ENCODE measurements at places on chromosomes 12 and 14. TPM values are rescaled to one million over a fixed set of nuclear protein-coding genes. Genes with fewer than 3 reads are reported as not detected.

- no peak for DNase-seq
Measured at GRCh38 chr12:31371256-31371620, 45.3 kb upstream of the SINHCAF start.

- peak; percentile 99 for DNase-seq
Measured at GRCh38 chr14:68547305-68548193, 245.3 kb downstream of the ZFP36L1 start.

The KCNMB4 gene
- not detected for total RNA-seq

- no peak for DNase-seq
Measured at GRCh38 chr14:65849091-65849490, 436.6 kb downstream of the FUT8 start.

- DNase-seq = no peak
Measured at GRCh38 chr14:100664231-100664630, 62.5 kb upstream of the DLK1 start.

DNA sequence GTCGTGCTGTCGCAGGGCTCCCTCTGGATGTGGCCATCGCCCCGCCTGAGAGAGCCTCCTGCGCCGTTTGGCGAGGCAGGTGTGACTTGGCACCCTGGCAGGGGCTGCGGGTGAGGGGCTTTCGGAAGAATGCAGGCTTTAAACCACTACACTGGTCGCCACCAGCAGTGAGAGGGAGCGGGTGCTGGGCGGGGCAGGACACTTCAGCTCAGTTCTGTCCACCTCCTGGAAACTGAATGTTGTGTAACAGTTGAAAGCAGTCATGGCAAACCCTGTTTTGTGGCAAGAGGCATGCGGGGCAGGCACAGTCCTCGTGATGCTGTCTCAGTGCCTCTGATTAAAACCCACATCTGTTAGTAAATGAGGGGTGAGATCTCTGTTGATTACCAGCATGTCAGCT lies 55.9 kb downstream of the AACS start:
- DNase-seq = no peak

DNA sequence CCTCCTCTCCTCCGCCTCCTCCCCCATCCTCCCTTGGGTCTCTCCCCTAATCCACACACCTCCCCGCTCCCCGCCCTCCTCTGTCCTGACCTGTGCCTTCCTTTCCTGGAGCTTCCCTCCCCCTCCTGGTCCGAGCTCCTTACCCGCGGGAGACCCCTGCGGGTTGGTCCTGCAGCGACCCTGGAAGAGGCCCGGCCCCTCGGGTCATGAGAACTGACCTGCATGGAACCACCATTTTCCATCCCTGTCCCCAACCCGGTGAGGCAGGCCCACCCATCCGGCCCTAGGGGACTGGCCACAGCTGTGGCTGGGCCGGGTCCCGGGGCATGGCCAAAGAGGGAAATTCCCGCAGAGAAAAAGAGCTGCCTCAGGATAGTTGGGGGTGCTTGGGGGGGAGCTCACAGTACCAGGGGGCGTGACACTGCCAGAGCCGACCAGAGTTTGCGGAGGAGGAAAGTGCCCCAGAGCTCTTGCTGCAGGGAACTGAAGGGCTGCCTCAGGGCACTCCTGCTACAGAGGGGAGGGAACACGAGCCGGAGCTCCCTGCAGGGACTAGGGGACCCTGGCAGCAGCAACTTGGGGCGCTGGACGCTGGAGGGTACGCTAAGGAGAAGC lies 613 bp downstream of the ARHGEF40 start:
- DNase-seq = peak; percentile 23

DNA sequence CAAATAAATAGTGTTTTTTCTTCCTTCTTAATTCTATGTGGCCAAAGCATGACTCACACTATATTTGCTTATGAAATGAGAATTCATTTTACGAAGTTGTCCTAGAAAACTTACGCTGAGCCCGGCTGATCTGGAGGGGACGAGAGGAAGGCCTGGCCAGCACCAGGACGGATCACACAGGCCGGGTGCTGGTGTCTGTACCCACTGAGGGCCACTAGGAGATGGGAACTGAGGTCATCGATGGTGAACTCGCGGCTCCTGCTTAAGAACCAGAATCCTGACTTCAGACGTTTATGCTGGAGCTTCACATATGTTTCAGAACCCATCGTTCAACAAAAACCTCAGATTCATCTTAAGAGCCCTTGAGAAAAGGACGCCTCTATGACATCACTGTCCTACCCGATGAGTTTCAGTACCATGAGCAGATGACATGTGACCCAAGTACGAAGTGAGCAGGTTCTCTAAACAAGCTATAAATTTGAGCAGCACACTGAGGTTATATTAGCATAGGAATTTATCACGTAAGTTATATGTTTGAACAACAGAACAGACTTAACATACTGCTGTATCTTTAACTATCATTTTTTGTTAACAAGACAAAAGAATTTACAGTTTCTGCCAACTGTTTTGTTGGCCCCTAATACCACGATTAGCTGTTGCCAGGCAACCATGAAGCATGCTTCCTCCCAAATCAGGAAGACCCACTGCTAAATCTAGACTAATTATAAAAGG lies 111.9 kb downstream of the FOXN3 start:
- peak; percentile 11 for DNase-seq

The A2ML1 gene
- total RNA-seq = not detected

- no peak for DNase-seq
Measured at GRCh38 chr12:33575346-33575745, 135.7 kb upstream of the SYT10 start.

DNA sequence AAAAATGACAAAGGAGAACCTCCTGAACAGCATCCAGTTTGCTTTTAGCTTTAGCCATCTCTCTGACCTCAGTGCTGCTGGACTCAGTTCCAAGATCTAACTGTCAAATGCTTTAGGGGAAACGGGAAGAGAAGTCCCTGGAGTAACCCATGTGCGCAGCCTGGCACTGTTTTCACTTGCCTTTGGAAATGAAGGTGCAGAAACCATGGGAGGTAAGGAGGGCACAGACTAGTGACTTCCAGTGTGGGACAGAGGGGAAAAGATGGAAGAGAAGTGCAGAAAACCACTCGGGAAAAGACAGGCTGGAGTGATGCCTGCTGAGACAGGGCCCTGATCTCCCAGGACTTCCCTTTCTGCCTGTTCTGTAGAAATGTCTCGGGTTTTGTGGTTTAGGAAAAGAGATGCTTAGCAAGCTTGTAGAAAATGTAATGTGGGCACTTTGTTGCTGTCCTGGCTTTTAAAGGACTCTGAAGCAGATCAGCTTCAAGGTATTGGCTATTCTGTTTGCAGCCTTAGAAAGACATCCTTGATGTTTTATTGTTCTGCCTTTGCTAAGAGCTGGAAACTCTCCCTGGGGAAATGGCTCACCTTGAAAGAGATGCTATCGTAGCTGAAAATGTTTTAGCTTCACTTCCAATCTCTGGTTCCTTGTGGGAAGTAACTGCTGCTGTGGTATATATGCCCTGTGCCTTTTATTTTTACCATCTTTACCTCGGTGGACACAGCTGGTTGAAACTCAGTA lies 124.6 kb upstream of the HIF1A start:
- DNase-seq = no peak

- peak; percentile 3 for DNase-seq
Measured at GRCh38 chr12:38930990-38931389, 25.6 kb upstream of the CPNE8 start.

The SLC5A8 gene
- total RNA-seq = not detected

DNA sequence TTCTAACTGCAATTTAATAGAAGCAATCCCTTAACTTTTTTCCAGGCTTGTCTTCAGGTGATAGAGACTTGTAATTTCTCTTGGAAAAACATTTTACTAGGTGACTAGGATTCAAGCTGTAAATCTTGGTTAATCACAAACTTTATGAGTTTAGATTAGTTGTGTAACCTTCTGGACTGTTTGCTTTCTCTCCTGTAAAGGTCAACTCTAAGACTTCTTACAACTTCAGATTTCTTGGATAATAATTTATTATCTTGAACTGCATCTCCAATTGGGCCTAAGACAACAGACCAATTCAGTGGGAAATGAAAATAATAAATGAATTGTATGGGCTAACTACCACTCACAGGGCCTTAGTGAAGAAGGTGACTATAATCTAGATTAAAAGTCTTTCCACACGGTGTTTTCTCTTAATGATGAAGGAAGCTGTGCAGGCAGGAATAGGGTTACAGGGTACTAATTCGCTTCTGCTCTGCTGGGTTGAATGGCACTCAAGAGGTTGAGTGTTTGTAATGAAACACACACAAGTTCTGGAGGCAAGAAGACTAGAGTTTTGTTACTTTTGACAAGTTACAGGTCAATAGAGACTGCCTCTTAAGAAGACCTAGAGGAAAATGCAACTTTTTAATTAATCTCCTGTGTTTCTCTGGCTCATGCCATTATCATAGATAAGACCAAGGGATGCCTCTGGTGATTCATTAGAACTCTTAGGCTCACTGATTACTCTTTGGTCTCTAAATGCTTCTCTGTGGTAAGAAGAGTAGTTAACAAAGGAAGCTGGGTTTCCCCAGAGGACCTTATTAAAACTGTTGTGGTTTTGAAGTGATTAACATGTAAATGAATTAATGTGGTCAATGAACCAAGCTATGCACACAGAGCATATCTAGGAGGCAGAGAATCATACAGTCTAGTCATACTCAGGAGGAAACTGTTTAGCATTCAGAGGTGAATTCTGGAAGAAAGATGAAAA lies 30.0 kb upstream of the OR4E1 start:
- no peak for DNase-seq

- DNase-seq = no peak
Measured at GRCh38 chr12:51254536-51254935, 15.7 kb downstream of the SMAGP start.

- no peak for DNase-seq
Measured at GRCh38 chr14:67553547-67553946, 20.5 kb downstream of the PLEKHH1 start.

The ZCRB1 gene
- total RNA-seq = 62.2 TPM

DNA sequence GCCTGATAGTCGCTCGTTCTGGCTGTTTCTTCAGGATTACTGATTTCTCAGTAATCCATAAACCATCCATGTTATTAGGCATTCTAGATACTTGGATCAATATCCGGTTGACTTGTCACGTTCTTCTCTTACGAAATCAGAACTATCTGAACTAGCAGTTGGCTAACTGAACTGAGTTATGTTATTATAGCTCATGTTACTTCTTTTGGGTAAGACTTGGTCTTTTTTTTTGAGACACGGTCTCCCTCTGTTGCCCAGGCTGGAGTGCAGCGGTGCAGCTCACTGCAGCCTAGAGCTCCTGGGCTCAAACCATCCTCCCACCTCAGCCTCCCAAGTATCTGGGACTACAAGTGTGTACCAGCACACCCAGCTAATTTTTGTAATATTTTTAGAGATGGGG lies 178.6 kb downstream of the PRKCH start:
- no peak for DNase-seq

DNA sequence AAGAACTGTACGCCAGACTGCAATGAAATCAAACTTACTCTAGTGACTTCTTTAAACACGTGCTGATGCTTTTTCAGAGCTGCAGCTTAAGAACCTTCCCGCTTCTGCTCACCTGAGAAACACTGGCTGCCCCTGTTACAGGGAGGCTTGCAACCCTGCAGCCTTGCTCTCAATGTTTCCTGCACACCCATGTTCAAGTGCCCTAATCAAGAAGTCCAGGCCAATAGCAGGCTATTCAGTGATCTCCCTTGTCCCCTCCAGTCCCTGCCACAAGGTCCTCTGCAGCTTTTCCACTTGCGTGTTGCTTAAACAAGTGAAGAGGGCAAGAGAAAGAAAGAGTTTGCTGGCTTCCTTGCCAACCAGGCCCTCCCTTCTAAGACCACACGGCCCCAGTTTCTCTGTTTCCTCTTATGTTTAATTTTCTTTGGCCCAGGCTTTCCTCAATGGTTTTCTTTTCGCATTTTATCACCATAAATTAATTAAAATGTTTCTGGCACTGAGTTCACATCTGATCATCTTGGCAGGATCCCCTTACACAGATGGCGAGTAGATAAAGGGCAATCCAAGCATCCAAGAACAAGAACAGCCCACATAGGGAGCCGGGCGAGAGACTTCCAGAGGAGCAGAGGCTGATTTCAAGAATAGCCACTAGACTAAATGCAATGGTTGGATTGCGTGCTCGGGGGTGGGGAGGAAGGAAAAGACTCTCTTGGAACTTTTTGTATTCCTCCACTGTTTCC lies 82.3 kb upstream of the CDKN3 start:
- DNase-seq = no peak

The GLRX5 gene
- 32.2 TPM for total RNA-seq

GRCh38 chr12:109497675-109498074 lies 20.2 kb downstream of the UBE3B start:
- DNase-seq = peak; percentile 75

DNA sequence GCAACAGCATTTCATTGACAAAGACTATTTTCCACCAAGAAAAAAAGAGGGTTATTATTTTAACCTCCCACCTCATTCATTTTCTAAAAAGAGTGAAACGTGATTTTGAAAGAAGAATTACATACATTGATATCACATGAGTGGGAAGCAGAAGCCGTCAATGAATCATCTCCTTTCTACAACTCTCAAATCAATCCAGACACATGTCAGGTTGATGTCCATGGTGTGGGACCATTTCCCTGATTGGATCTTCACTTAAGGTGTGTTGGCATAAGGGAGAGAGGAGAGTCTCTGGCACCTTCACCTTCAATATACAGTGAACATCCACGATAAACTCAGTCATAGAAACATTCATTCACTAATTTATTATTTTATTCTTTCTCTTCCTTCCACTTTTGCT lies 1095.1 kb downstream of the BCL11B start:
- no peak for DNase-seq

GRCh38 chr12:22656831-22657230 lies 31.9 kb downstream of the ETNK1 start:
- DNase-seq = no peak

- DNase-seq = no peak
Measured at GRCh38 chr14:68292441-68293215, 473.0 kb downstream of the RAD51B start.
